Activated T-helper 1 cell treated with anti-CD3 and anti-CD28 coated beads, Interleukin-12 subunit alpha, Interleukin-12 subunit beta, Interleukin-2, Interleukin-4 antibody, amounts not matched to agents 30 ng/mL and 10 ng/mL and 1 ng/mL, durations not matched to agents 14 hours and 24 hours and 36 hours (primary cell): ENCODE measurements at places on chromosomes 12 and 14. TPM values are rescaled to one million over a fixed set of nuclear protein-coding genes. Genes with fewer than 3 reads are reported as not detected.

Gene POTEM
- not detected in 2 replicates for total RNA-seq

Gene LRRK2
- not detected in 2 replicates for total RNA-seq

DNA sequence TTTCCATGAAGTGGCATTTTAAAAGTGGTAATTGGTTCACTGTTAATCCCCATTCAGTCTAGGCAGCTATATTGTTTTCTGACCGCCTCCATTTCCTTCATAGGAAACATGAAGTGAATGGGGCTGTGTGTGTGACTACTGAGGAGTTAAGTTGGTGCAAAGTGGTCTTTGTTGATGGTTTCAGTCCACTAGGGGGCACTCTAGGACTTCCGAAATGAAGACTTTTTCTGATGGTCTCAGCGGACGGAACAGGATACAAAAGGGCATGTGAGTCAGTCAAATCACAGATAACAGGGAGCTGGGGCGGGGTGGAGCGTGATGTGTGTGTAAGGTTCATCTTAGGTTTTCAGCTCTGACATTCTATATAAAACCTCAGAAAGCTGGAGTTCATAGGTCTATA, 240.1 kb upstream of the OR4E1 start:
- H3K36me3 ChIP-seq: no peaks in the 10 kb centered on the region
- peak; percentile 71 for DNase-seq
- H3K4me1 ChIP-seq: peaks cover 58% of the 10 kb centered on the region
- H3K4me3 ChIP-seq: peak overlapping the region; percentile 30
- peaks cover 8% of the 10 kb centered on the region for H3K27me3 ChIP-seq

DNA sequence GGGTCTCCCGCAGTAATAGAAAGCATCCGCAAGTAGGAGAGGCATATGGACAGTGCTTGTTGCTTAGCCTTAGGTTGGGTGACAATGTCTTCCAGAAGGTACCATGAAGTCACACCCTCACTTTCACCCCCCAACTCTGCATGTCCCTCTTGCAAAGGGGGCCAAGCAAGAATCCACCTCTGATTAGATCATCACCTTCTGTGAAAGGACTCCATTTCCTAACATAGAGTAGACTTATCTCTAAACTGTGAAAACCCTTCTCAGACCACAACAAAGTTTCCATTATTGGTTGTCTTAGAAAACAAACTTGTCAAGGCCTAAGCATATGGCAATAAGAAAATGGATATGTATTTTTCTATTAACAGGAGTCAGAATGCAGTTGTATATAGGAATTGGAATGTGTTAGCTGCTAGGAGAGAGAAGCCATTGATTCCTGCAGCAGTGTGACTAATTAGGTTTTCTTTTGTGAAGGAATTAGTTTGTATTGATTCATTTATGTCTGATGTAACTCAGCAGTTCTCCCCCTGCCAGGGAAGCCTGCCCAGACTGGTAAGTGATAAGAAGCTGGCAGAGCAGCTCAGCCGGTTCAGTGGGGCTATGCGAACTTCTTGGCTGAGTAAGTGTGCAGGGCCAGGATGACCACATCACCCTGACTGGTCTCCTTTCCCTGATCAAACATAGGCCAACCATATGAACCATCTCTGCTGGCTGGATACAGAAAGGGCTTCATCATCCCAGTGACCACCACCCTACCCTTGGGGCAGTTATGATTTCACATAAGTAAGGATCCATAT, 107.3 kb upstream of the CCDC196 start:
- H3K27ac ChIP-seq: no peak overlapping the region
- peaks cover 8% of the 10 kb centered on the region for H3K27me3 ChIP-seq
- H3K36me3 ChIP-seq: no peaks in the 10 kb centered on the region
- no peak for DNase-seq
- H3K4me1 ChIP-seq: no peaks in the 10 kb centered on the region
- H3K4me3 ChIP-seq: no peak overlapping the region

GRCh38 chr14:35986219-35986573, 160.1 kb downstream of the BRMS1L start:
- H3K4me3 ChIP-seq: no peak overlapping the region
- DNase-seq: no peak
- H3K36me3 ChIP-seq: no peaks in the 10 kb centered on the region
- no peaks in the 10 kb centered on the region for H3K4me1 ChIP-seq
- H3K27me3 ChIP-seq: peaks cover 2% of the 10 kb centered on the region

- H3K36me3 ChIP-seq: peaks cover 46% of the 10 kb centered on the region
- H3K27ac ChIP-seq: peak overlapping the region; percentile 45
- no peak for DNase-seq
- H3K4me3 ChIP-seq: no peak overlapping the region
- peaks cover 53% of the 10 kb centered on the region for H3K4me1 ChIP-seq
- H3K27me3 ChIP-seq: no peaks in the 10 kb centered on the region
Measured at GRCh38 chr12:108625228-108625627, 8.5 kb downstream of the SELPLG start.

- H3K36me3 ChIP-seq: no peaks in the 10 kb centered on the region
- DNase-seq: no peak
- no peak overlapping the region for H3K27ac ChIP-seq
- H3K4me3 ChIP-seq: no peak overlapping the region
- peaks cover 13% of the 10 kb centered on the region for H3K4me1 ChIP-seq
- peaks cover 7% of the 10 kb centered on the region for H3K27me3 ChIP-seq
Measured at GRCh38 chr12:7681535-7681934, 14.0 kb downstream of the GDF3 start.

- peaks cover 1% of the 10 kb centered on the region for H3K36me3 ChIP-seq
- peaks cover 81% of the 10 kb centered on the region for H3K27me3 ChIP-seq
- DNase-seq: no peak
- H3K27ac ChIP-seq: no peak overlapping the region
- H3K4me1 ChIP-seq: no peaks in the 10 kb centered on the region
- peak overlapping the region; percentile 72 for H3K4me3 ChIP-seq
Measured at GRCh38 chr12:62631471-62632410, 165.1 kb downstream of the MON2 start.

- no peak overlapping the region for H3K27ac ChIP-seq
- H3K4me1 ChIP-seq: peaks cover 45% of the 10 kb centered on the region
- H3K4me3 ChIP-seq: no peak overlapping the region
- H3K27me3 ChIP-seq: no peaks in the 10 kb centered on the region
- DNase-seq: no peak
Measured at GRCh38 chr14:93100570-93100969, 15.2 kb downstream of the ITPK1 start.

DNA sequence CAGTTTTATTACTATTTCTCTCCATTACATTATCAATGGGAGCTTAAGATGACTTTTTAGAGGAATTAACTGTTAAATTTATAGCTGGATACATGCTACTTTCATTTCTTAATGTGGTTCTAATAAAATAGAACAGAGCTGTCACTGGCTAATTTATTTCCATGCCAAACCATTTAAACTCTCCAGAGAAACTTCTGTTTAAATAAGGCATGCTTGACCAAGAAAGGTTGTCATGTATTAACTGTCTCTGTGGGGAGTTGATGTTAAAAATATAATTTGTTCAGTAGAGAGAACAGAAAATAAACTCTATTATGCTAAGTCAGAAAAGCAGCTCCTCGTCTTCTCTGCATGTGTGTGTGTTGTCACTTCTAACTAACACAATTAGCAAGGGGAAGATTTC, 447.4 kb downstream of the SLC16A7 start:
- H3K36me3 ChIP-seq: no peaks in the 10 kb centered on the region
- no peak for DNase-seq
- H3K27me3 ChIP-seq: no peaks in the 10 kb centered on the region
- no peaks in the 10 kb centered on the region for H3K4me1 ChIP-seq

DNA sequence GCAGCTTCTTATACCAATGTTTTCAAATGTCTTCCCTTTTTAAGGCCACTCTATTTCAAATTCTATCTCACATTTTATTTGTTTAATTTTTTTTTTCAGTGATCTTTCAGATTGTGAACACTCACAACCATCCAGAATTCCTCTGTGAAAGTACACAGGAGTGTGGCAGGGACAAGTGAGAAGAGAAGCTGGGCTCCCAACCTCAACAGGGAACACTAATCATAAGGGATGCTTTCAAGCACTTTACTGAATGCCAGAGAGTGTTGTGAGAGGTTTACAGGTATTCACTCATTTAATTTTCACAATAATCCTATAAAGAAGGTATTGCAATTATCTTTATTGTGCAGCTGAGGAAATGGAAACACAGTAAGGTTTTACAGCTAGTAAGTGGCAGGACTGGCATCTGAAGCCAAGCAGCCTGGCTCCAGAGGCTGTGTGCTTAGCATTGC, 60.1 kb upstream of the PYGL start:
- no peaks in the 10 kb centered on the region for H3K36me3 ChIP-seq
- DNase-seq: no peak
- H3K27ac ChIP-seq: no peak overlapping the region
- H3K4me3 ChIP-seq: no peak overlapping the region

DNA sequence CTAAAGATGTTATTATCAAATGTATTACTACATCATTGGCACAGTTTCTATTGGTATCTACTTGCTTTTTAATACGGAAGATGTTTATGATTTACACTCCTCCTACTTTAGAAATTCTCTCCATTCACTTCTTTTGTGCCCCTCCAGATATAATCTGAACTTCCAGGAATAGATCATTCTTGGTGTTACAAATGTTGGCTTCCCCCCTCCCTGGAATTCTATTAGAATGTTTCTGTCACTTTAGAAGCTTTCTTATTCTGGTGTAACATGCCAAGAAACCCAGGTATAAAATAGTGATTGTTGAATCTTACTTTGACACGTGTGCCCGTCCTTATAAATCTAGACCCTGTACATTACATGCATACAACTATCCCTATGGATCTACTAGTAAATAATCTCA, 1.2 kb upstream of the WDR20 start:
- H3K4me1 ChIP-seq: peaks cover 19% of the 10 kb centered on the region
- H3K36me3 ChIP-seq: no peaks in the 10 kb centered on the region
- no peaks in the 10 kb centered on the region for H3K27me3 ChIP-seq

Gene EPYC
- not detected in 2 replicates for total RNA-seq

GRCh38 chr14:85583380-85583779, 53.4 kb downstream of the FLRT2 start:
- H3K4me1 ChIP-seq: no peaks in the 10 kb centered on the region
- H3K36me3 ChIP-seq: no peaks in the 10 kb centered on the region
- H3K27ac ChIP-seq: no peak overlapping the region
- DNase-seq: no peak

DNA sequence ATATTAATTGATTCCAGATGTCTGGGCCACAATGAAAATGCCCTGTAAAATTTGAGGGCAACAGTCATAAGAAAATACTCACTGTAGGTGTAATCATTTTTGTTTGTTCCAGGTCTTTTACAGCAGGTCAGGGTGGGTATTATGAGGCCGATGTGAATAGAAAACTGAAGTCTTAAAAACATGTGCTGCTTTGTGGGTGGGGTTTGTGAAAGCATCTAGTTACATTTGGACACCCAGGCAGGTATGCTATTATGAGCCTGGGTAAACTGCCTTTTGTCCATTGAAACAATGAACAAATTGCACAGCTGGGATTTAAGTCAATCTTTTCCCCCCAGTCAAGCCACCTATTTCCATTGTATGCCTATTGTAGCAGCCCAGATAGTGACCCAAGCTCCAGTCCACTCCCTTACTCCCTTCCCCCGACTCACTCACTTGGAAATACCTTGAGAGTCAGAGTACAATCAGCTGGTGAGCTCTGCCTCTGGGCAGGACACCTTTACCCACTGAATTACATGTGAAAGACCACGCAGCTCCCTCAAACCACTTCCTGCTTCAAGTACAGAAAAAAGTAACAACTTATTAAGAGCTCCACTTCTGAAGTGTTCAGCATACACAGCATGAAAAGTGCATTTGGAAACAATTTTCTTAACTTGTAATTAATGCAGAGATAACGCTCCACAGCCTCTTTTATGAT, 1.8 kb downstream of the IGF1 start:
- DNase-seq: peak; percentile 57
- peaks cover 47% of the 10 kb centered on the region for H3K4me1 ChIP-seq
- peaks cover 2% of the 10 kb centered on the region for H3K36me3 ChIP-seq
- no peak overlapping the region for H3K4me3 ChIP-seq
- H3K27me3 ChIP-seq: no peaks in the 10 kb centered on the region

DNA sequence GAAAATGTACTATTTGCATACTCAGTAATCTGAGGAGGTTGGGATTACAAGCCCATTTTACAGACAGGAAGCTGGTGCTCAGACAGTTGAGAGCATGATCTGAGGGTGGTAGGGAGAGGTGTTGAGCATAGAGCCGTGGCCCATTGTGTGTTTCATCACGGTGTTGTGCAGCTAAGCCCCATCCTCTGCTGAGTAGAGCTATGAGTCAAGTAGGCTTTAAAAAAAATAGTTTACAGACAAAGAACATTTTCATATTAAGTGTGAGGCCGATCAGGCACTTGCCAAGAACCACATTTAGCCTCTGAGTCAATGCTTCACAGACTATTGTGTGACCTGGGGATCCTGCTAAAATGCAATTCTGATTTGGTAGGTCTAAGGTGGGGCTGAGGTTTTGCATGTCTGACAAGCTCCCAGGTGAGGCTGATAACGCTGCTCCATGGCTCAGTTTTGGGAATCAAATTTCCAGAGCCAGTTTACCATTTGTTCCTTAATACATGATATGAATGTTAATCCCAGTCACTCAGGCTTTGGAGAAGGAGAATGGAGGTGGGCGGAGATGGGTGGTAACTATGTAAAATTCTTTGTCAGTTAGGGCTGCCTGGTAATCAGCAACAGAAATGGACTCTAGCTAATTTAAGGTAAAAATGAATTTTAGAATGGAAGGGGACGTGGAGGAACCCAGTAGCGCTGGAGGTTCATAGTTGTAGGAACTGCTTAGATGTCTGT, 22.2 kb downstream of the ZNF664 start:
- no peak for DNase-seq
- no peaks in the 10 kb centered on the region for H3K27me3 ChIP-seq
- no peak overlapping the region for H3K27ac ChIP-seq
- H3K4me3 ChIP-seq: no peak overlapping the region

DNA sequence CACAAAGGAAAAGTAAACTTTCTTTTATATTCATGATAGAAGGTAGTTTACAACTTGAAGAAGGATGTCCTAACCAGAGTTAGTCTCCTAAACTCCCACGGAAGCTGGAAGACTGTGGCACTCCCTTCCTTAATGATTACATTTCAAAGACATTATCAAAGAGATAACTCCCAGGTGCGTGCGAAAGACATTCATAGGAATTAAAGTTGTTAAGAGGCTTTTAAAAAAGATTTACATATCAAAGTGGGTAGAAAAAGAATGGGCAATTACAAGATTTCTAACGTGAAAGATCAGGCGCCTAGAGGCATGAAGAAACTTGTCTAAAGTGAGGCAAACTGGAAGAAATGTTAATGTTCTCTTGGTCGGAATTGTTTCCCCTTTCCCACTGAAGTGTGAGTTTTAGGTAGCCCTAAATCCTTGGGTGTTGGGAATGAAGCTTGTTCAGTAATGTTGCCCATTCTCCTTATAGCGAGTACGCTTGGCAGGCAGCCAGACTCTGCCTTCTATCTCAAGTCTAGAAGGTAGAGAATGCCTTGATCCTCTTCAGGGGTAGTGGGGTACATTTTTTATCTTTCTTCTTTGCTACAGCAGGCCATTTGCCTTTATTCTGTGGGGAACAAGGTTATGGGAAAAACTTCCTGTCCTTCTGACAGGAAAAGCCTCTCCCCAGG, 642.0 kb downstream of the SLC6A15 start:
- no peaks in the 10 kb centered on the region for H3K27me3 ChIP-seq
- H3K36me3 ChIP-seq: no peaks in the 10 kb centered on the region
- H3K27ac ChIP-seq: no peak overlapping the region
- H3K4me3 ChIP-seq: no peak overlapping the region
- no peak for DNase-seq

GRCh38 chr14:90671382-90672234, 144.6 kb downstream of the TTC7B start:
- H3K27ac ChIP-seq: no peak overlapping the region
- H3K36me3 ChIP-seq: no peaks in the 10 kb centered on the region
- no peak for DNase-seq
